Tracheal epithelial cell (primary cell): ENCODE measurements at places on chromosomes 6 and 20. TPM values are rescaled to one million over a fixed set of nuclear protein-coding genes. Genes with fewer than 3 reads are reported as not detected.

Gene ADTRP
- 6.5 and 12.8 TPM in 2 replicates for total RNA-seq

Gene DBNDD2
- total RNA-seq: 22.6 and 22.7 TPM in 2 replicates

Gene KIF25
- total RNA-seq: not detected in 2 replicates

Gene ZNF391
- 0.64 and 2.4 TPM in 2 replicates for total RNA-seq

Gene ZNF341
- 0.64 and 0.72 TPM in 2 replicates for total RNA-seq

Gene GSTA2
- not detected in 2 replicates for total RNA-seq

Gene KIAA1755
- 0.21 and 0.24 TPM in 2 replicates for total RNA-seq

Gene MAD2L1BP
- total RNA-seq: 40.7 and 63.7 TPM in 2 replicates

Gene COL11A2
- 0.24 and 0.43 TPM in 2 replicates for total RNA-seq

Gene MMP24
- 9.4 TPM in 1 of 2 replicates, not detected in the other for total RNA-seq

Gene MLN
- total RNA-seq: not detected in 2 replicates

Gene BPIFB2
- total RNA-seq: not detected in 2 replicates

Gene CD109
- 48.9 and 95.9 TPM in 2 replicates for total RNA-seq

Gene CRISP2
- total RNA-seq: not detected in 2 replicates

Gene TMEM244
- total RNA-seq: not detected in 2 replicates

Gene ARFGEF2
- total RNA-seq: 37.1 and 41.2 TPM in 2 replicates

Gene COL9A1
- total RNA-seq: under 0.01 TPM in 1 of 2 replicates, not detected in the other

Gene TRIM10
- total RNA-seq: not detected in 2 replicates

Gene OTOR
- not detected in 2 replicates for total RNA-seq

Gene ATP6V1G2
- total RNA-seq: 0.21 and 1.2 TPM in 2 replicates

Gene COMMD7
- 15.1 and 21.2 TPM in 2 replicates for total RNA-seq

Gene SUMO4
- total RNA-seq: under 0.01 and 0.24 TPM in 2 replicates

Gene EFCAB8
- not detected in 2 replicates for total RNA-seq

Gene CST2
- not detected in 2 replicates for total RNA-seq

Gene THBS2
- total RNA-seq: 0.85 and 10.6 TPM in 2 replicates

Gene ELOVL4
- 8.7 and 10.4 TPM in 2 replicates for total RNA-seq

Gene EYA2
- total RNA-seq: 2.9 and 10.0 TPM in 2 replicates

Gene CCR6
- total RNA-seq: not detected in 2 replicates

Gene MAP7
- total RNA-seq: 28.7 and 29.4 TPM in 2 replicates

Gene XPO5
- total RNA-seq: 37.1 and 43.1 TPM in 2 replicates

Gene CALHM5
- total RNA-seq: under 0.01 TPM in 1 of 2 replicates, not detected in the other

Gene ULBP3
- total RNA-seq: 4.0 and 18.3 TPM in 2 replicates

Gene RBPJL
- not detected in 2 replicates for total RNA-seq

Gene PBOV1
- total RNA-seq: not detected in 2 replicates

Gene SLC22A2
- 3.9 TPM in 1 of 2 replicates, not detected in the other for total RNA-seq
